ENCODE measurements at places on chromosomes 2 and 18.

DNA sequence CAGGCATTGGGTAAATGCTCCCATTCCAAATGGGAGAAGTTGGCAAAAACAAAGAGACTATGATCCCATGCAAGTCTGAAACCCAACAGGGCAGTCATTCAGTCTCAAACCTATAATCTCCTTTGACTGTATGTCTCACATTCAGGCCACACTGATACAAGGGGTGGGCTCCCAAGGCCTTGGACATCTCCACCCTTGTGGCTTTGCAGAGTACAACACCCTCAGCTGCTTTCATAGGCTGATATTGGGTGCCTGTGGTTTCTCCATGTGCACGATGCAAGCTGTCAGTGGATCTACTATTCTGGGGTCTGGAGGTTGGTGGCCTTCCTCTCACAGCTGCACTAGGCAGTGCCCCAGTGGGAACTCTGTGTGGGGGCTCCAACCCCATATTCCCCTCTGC lies 141.7 kb upstream of the CAB39 start:
- DNase-seq = no peak

GRCh38 chr2:176934131-176934530 lies 278.5 kb upstream of the HNRNPA3 start:
- DNase-seq = peak; percentile 58

GRCh38 chr2:85266146-85267041 lies 61.4 kb downstream of the TGOLN2 start:
- DNase-seq = peak; percentile 73

DNA sequence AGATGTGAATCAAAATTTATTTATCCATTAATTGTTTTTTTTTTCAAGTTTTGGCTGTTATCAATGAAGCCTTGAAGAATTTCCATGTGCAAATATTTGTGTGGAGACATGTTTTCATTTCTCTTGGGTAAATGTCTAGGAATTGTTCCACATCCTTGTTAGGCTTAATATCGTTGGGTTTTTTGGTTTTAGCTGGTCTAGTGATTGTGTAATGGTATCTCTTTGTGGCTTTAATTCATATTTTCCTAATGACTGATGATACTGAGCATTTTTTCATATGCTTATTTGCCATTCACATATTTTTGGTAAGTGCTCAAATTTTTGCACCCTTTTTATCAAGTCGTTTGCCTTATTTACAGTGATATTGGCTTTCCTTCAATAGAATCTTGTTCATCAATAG lies 250.3 kb upstream of the EPHA4 start:
- DNase-seq = no peak

- DNase-seq = no peak
These were observed 58.3 kb downstream of the ETAA1 start for GRCh38 chr2:67455219-67456142.

- DNase-seq = peak; percentile 88
These were observed 99.5 kb upstream of the STK39 start for GRCh38 chr2:168346725-168347477.

- peak; percentile 85 for DNase-seq
These were observed 47.9 kb upstream of the KCNF1 start for GRCh38 chr2:10863837-10864236.

DNA sequence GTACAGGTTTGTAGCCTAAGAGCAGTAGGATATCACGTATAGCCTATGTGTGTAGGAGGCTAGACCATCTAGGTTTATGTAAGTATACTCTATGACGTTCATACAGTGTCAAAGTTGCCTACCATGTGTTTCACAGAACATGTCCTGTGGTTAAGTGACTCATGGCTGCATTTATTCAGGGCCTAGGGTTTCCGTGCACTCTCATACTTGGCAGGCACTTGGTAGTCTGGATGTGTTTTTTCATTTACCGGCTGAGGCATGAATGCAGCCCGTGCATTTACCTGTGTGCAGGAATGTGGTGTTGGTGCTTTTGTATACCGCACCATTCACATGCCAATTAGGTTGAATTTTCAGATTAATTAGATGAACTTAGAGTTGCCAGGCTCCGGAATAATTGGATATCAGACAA lies 43.4 kb downstream of the MYL12B start:
- peak; percentile 69 for DNase-seq

DNA sequence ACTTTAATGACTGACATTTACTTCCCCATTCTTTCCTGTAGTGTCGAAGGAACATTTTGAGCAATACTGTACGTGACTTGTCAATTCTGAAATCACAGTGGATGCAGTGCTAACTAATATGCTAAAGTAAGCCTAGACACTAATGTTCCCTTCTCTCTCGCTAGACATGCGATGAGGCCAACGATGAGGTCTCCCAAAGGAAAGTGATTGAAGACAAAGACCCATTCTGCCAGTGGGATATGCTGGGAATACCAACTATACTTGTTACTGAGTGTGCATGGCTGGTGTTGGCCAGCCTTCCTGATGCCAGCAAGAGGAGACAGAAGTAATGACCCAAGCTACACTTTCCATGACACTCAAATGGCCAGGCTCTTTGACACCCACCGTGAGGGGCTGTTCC lies 2.5 kb upstream of the SERPINE2 start:
- no peak for DNase-seq

DNA sequence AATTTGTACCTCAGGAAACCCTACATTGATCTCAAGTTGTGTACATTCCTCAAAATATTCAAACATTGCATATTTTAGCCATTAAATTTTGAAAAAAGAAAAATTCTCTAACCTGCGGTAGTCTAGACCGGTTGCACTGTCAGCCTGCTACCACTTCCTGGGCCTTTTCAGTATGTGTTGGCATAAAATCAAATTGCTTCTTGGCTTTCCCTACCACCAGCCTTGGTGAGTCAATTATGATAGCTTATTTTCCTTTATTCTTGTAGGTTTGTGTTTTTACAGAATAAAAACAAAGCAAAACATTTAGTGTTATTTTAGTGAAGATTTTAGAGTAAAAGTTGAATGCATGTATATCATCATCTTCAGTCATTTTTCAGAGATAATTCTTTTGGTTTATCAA lies 61.2 kb downstream of the FAM171B start:
- no peak for DNase-seq

DNA sequence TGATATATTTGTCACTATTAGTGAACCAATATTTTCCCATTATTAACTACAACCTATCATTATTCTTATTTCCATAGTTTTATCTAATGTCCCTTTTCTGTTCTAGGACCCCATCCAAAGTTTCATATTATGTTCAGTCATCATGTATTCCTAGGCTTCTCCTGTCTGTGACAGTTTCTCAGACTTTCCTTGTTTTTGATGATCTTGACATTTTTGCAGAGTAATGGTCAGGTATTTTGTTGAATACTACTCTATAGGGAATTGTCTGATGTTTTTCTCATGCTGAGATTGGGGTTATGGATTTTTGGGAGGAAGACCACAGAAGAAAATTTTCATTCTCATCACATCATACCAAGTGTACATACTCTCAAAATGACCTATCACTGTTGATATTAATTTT lies 684.6 kb downstream of the PLCL1 start:
- DNase-seq = no peak

GRCh38 chr2:112832841-112833638 lies 3.5 kb downstream of the IL1B start:
- no peak for DNase-seq

DNA sequence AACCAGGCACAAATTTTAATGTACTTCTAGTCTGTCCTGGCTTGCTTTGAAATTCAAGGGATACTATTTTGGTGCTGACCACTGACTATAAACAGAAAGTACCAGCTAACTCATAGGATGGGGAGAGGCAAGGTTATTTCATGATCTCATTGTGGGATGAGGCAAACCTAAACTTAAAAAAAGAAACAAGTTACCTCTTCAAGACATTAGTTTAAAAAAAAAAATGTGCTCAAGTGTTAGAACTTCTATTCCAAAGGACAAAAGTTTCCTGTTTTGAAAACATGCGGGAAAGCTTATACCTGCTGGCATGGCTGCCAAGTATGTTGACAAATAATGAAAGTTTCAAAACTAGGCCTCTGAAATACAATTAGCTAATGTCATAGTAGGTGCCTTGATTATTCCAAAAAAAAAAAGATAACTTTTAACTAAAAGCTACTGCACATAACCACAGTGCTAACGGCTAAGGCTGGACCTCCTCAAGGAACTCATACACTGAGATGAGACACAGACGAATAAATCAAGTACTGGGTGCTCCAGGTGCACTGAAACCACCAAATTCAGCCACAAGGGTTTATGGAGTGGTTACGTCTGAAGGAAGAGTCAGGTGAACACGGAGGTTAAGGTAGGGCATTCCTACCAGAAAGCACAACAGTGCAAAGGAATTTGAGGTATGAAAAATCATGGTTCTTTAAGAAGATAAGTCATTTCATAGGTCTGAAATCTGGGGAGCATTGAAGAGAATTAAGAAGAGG lies 38.1 kb downstream of the TMEM131 start:
- DNase-seq = no peak

DNA sequence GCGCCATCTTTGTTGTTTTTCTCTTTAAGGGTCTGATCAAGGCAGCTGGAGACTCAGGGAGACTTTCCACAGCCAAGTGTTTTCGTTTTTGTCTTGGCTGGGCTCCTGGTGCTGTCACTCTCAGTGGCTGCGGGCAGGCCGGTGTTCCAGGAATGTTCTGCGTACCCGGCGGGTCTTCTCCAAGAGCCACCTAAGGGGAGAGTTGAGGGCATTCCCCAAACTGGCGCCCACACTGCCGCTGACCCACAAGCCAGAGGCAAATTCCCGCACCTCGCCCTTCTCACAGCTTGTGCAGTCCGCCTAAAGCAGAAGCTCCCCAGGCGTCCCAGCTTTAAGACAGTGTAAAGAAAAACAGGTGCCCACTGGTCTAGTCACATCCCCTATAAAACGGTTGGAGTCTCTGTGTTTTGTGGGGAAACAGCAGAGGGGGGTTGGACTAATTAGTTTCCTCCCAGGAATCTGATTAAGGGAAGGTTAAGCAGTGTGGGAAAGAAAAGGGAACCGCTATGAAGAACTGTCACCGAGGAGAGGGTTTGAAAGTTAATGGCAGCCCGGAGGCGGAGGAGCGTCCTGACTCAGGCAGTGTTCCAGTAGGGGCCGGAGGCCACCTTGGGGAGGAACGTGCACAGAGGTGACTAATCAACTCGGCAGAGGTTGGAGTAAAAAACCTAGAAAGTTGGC lies 224.5 kb downstream of the SLC4A3 start:
- no peak for DNase-seq

GRCh38 chr2:161321944-161322648 lies 13.9 kb downstream of the PSMD14 start:
- DNase-seq = no peak

GRCh38 chr2:52571380-52572347 lies 1195.9 kb upstream of the CHAC2 start:
- DNase-seq = no peak

GRCh38 chr18:34483198-34483597 lies 226.9 kb upstream of the DTNA start:
- DNase-seq = no peak

DNA sequence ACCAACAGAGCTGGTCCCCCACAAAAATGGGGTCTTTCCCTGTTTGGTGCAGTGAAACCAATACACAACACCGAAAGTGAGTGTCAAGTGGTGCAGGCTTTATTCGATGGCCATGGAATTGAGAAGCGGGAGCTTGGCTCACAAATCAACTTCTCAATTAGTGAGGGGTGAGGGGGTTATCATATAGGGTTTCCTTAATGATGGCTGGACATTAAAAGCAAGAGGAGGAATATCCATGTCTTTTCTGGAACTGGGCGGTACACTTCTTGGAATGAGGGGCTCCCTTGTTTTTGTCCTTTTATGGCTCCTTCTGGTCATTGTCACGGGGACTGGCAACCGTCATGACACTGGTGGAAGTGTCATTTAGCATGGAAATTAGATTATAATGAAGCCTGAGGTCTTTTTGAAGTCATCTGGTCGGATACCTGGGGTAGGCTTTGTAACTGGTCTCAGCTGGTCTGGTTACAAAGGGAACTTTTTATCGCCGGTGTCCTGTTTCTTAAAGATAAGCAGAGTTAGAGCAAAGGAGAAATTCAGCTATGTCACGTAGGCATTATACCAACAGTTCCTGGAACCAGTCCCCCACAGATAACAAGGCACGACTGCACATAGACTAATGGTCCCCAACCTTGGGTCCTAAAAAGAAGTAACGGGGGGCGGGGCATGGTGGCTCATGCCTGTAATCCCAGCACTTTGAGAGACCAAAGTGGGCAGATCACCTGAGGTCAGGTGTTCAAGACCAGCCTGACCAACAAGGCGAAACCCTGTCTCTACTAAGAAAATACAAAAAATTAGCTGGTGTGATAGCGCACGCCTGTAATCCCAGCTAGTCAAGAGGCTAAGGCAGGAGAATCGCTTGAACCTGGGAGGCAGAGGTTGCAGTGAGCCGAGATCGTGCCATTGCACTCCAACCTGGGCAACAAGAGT lies 93.5 kb upstream of the NDUFV2 start:
- peak; percentile 100 for DNase-seq

GRCh38 chr2:126722546-126722945 lies 66.6 kb downstream of the GYPC start:
- DNase-seq = no peak

DNA sequence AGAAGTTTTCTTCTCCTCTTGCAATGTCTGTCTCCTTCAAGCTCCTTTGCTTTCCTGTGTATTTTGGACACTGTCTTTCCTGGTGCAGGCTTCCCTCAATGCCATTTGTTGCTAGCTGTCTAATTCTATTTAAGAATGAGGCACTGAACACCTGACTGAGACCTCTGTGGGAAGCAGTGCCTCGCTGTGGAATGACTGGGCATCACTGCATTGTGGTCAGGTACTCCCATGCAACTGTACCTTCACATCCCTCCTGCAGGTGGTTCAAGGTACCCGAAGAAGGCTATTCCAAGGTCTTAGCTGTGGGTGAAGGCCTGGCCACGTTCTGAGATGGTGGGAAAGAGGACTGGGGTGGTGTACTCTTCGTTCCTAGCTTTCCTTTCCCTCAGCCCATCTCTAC lies 152.8 kb upstream of the CTAGE1 start:
- no peak for DNase-seq

DNA sequence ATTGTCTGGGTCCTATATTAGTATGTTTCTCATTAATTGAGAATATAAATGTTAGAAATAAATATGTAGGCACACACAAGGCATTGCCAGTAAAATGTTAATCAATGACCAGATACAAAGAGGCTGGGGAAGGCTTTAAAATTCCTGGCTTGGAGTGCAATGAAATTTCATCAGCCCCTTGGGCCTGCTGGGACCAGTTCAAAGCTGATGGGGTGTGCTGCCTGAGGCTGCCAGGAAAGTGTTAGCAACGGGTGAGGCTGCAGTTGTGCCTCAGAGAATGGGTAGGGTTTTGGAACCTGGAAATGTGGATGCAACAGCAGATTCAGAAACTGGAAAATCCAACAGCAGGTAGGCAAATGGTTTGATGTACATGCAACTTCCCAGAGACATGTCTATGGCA lies 68.9 kb downstream of the DIPK1C start:
- DNase-seq = no peak

All from OCI-M1 (cell line).